Activated CD4-positive, alpha-beta T cell treated with anti-CD3 and anti-CD28 coated beads for 48 hours (primary cell): ENCODE measurements at places on chromosomes 2 and 18.

DNA sequence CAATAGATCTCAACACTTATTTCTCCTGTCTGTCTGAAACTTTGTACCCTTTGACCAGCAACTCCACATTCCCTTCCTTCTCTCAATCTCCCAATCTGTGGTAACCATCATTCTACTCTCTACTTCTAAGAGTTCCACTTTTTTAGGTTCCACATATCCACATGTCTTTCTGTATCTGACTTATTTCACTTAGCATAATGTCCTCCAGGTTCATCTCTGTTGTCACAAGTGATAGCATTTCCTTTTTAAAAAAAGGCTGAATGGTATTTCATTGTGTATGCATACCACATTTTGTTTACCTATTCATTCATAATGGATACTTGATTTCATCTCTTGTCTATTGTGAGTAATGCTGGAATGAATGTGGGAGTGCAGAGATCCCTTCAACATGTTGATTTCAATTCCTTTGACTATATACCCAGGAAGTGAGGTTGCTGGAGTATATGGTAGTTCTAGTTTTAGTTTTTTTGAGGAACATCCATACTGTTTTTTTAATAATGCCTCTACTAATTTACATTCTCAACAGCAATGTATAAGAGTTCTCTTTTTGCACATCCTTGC is 18.8 kb upstream of the MMADHC start:
- DNase-seq = no peak

DNA sequence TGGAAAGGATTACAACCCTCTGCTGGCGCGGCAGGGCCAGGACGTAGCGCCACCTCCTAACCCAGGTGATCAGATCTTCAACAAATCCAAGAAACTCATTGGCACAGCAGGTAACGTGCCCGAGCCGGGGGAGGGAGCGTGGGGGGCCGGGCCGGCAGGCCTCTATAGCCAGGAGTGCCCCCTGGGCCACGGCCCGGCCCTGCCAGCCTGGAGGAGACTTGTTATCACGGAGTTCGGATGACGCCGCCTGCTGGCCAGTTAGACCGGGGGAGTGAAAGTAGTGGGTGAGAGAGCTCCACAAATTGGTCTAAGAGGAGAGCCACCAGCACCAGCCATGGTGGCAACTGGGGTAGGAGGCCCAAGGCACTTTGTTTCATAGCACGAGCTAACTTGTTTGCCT is 8.6 kb upstream of the TMEM214 start:
- DNase-seq = no peak

DNA sequence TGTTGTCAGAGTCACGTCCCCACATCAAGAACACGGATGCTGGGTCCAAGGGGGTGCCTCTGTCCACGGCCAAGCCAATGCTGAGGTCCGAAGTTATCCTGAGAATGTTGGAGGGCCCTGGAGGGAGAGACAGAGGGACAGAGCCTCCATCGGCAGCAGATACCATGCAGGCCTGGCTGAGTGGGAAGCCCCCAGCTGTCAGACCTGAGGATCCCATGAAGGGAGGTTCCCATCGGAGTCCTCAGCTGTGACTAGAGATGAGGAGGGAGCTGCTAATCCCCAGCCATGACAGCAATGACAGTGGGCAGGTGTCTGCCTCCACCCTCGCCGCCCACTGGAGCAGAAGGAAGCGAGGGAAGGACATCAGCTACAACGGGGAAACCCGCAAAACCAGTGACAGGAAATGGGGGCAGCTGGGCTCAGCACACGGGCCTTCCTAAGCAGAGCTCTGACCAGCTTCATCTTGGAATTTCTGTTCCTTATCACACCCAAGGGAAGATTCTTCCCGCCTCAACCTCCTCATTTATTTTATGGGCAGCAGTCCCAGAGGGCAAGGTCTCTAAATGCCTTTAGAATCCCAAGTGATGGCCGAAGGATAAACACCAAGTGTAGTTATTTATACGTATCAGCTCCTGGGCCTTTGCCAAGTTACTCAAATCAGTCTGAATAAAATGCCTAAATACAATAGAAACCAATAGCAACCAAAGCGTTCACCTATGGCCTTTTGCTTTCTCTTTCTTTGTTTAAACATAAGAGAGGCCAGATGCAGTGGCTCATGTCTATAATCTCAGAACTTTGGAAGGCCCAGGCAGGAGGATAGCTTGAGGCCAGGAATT is 32.2 kb downstream of the FAM178B start:
- peak; percentile 26 for DNase-seq

GRCh38 chr2:18701981-18702380 is 112.6 kb upstream of the NT5C1B start:
- DNase-seq = no peak

DNA sequence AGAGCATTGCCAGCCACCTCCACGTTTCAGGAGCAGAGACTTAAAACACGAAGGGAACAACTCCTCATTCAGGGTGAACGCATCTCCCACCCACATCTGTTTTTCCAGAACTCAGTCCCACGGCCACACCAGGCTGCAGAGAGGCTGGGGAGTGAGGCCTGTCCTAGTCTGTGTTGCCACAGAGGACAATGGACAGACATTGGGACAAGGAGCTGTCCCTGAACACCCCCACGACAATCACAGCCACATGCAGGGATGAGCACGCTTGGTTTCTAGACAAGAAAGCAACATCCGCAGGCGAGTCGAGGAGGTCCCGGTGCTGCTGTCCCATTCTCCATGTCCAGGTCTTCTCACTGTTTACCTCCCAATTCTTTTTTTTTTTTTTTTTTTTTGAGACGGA is 167.4 kb downstream of the EIPR1 start:
- no peak for DNase-seq

DNA sequence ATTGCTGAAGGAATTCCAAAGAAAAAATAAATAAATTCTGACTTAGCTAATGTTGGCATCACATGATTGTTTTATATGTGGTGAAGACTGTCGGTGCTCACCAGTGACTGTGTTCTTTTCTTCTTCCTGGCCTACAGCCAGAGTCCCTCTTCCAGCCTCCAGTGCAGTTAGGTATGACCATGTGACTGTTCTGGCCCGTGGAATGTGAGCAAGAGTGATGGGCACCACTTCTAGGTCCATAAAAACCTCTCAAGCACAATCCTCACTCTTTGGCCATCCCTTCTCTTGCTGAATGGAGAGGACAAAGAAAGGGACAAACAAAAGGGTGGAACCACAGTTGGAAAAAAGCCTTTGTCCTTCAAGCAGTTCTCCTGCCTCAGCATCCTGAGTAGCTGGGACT is 39.0 kb upstream of the BMPR2 start:
- DNase-seq = no peak
